ENCODE measurements at places on chromosomes 7 and 10.

DNA sequence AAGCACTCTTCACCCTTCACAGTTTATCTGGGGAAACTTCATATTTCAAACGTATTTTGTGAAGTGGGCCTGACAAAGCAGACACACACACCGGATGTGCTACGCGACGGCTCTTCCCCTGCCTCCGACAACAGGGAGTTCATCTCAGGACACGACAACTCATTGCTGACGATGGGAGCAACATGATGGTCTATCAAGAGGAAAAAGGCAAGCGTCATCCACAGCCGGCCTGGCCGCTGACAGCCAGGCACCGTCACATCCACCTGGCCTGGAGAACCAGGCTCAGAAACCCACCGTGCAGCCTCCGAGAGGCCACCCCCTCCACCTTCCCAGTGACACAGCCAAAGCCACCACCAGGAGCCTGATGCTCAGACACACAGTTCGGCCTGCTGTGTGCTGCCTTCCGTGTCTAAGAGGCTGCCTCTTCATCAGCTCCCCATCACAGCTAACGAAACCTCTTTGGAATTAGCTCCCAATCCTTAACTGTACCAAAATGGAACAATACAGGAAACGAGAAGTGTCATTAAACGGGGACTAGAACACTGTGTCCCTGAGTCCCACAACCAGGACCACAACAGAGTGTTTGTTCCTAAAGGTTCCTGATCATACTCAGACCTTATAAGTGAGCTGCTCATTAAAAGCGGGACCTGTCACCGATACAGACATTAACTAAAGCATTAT lies 76.7 kb downstream of the SFMBT2 start:
- DNase-seq, result no peak

- DNase-seq, result no peak
These were observed 4.9 kb upstream of the SCD start for GRCh38 chr10:100341953-100342626.

DNA sequence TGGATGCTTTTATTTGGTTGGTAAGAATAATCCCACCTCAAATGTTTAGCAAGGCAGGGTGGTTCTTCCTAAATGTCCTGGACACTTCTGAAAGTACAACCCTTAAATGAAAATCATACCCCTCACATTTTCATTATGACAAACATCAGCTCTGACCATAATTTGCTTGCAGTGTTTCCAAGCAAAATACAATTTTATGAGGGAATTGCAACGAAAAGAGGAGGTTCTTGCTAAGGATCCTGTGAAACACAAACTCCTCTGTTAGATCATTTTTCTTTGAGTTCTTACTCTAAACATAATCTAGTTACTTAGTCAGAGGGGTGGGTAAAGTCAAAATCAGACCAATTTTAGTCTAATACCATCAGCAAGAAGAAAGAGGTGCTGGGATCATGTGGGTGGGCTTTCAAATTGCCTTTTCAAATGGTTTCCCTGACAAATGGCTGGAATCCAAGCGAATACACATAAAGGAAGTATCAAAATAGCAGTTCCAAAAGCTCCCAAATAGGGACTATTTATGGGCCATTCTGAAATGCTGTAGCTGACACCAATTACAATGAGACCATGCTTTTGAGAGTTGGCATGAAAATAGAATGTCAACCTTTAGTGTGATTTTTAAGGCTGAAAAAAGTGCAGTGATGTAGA lies 164.9 kb upstream of the INHBA start:
- DNase-seq, result no peak

- DNase-seq, result no peak
These were observed 258.8 kb upstream of the TEX47 start for GRCh38 chr7:89054361-89054760.

Measured in SIG-M5 (cell line).